ENCODE measurements at places on chromosomes 7 and 10. TPM values are rescaled to one million over a fixed set of nuclear protein-coding genes. Genes with fewer than 3 reads are reported as not detected.

The MKX gene
- 1.6 TPM for total RNA-seq

The GDF2 gene
- not detected for total RNA-seq

The CALML5 gene
- not detected for total RNA-seq

The SLC29A4 gene
- total RNA-seq = 2.7 TPM

The GRIFIN gene
- not detected for total RNA-seq

The CADPS2 gene
- total RNA-seq = 41.1 TPM

The SFRP4 gene
- total RNA-seq = 4.8 TPM

The ANXA8 gene
- total RNA-seq = 15.0 TPM

The SPDYE2 gene
- total RNA-seq = not detected

The SGCE gene
- total RNA-seq = 47.1 TPM

The SFR1 gene
- 7.4 TPM for total RNA-seq

The MTERF1 gene
- total RNA-seq = 11.5 TPM

The NFE2L3 gene
- 4.8 TPM for total RNA-seq

The HSPA12A gene
- total RNA-seq = 8.8 TPM

The PPP1R17 gene
- not detected for total RNA-seq

The DRGX gene
- not detected for total RNA-seq

The PKD2L1 gene
- total RNA-seq = 3.4 TPM

The ZNF467 gene
- 23.0 TPM for total RNA-seq

The GPRIN2 gene
- 42.1 TPM for total RNA-seq
